ENCODE measurements at places on chromosomes 7 and 10.

DNA sequence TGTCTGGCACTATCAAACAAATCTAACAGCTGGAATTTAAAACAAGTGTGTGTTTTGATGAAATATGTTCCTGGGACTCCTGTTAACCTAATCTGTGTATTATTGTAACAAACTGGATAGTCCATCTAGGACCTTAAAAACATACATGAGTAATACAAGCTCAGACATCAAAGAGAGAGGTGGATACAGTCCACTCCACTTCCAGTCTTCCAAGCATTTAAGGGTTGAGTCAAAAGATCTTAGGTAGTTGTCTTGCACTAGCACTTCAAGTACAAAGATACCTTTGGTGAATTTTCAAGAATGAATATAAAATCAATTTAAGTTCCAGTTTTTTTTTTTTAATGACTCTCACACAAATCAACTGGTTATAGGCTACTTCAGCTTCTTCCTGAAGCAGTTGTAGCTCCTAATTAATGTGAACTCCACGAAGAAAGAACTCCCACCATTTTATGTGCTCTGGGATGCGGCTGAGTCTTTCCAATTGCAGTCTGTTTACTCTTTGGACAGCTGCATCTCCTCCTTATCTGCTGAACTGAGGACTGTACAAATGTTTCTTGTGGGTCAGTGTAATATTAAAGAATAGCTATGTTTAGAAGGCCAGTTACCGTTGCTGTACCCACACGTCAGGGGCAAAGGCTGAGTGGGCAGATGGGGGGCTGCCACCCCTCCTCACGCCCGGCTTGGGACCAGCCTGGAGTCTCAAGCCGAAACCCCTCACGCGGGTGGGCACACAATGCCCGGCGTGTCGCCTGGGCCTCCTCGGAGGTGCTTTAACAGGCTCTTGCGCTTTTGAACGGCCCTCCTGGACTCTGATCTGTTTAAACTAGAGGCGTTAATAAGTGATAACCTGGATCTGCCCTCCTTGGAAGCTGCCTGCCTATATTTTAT lies 2.9 kb upstream of the IGF2BP3 start:
- no peak for DNase-seq

DNA sequence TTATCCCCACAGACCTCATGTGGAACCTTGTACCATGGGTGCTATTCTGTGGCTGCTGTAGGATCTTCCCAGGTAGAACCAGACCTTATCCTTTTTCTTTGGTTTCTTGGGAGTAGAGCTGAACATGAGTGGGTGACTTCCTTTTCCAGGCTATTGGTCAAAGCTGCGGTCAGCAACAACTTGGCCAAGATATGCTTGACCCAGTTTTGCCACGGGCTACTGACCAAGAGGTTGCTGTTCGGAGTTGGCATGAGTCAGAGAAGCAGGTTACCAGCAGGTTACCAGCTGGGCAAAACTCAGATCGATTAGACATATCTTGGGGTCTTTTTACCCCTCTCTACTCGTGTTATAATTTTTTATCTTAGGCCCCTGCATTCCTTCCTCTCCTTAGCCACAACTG lies 36.7 kb upstream of the HDAC9 start:
- no peak for DNase-seq

DNA sequence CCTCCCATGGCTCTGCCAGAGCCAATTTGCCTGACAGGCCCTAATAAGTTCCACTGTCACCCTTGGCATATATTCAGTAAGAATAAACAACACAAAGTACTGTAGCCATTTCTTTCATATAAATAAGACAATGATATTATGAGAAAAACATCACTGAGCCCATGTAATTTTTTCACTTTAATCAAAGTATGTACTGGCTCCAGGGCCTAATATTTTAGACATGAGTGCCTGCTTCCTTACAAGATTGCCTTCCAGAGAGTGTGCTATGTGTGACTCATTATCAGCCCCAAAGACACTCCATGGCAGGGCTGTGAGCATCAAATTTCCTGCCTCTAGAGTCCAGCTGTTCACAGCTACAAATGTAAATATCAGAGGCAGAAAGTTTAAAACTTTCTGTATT lies 297.6 kb downstream of the LHFPL3 start:
- no peak for DNase-seq

DNA sequence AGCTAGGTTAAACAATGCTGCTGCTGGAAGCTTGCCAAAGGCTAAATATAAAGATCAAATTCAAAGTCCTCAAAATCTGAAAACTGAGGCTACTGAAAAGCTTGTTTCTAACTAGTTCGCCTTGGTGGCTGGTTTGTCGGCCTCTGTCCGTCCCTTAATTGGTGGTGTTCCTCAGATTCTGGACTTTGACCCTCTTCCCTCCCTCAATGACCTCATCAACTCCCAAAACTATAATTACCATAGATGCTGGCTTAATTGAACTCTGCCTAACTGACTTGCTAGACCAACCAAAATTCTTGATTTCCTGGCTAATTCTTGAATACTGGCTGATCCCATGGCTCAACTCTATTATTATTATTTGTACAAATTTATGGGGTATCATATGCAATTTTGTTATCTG lies 15.6 kb downstream of the ARHGAP21 start:
- DNase-seq, result no peak

GRCh38 chr7:39580149-39580874 lies 14.1 kb downstream of the YAE1 start:
- DNase-seq, result peak; percentile 88

DNA sequence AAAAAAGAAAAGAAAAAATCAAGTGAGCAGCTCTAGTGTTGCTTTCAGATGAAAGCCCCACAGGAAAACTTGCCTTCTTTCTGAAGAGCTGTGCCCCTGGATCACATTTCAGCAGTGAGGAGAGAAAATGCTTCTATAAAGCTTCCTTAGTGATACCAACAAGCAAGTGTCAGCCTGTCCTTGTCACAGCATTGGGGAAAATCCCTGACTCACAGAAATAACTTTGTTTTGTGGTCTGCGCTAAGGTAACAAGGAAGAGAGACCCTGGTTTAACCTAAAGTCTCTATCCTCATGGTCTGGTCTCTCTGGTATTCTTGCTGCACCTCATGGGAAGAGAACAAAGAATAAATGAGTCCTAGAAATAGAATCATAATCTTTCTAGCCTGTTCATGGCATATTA lies 885.2 kb upstream of the SORCS1 start:
- no peak for DNase-seq

DNA sequence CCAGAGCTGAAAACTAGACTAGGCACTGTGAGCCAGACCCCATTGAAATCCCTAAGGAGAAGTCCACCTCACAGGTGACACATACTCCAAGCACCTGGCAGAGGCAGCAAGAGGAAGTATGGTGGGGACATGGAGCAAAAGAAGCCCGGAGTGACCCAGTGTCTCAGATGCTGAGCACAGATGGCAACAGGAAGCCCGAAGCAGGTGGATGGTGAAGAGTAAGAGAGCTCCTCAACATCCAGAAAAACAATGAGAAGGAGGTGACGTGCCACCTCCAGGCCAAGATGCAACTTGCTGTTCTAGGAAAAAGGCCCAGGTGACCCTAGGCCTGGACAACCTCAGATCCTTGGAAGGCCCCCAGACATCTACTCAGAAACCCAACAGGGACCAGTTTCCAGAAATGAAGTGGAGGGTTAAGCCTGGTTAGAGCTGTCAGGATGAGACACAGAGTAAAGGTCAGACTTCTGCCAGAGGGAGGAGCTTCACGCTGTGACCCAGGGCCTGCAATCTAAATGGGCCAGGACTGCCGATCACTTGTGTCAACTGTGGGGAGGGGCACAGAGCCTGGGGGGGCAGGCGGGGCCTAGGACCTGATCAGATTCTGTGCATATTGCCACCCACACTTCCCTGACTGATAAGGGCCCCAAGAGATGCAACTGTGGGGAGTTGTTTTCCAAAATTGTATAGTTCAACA lies 2.4 kb upstream of the COBL start:
- no peak for DNase-seq

- peak; percentile 62 for DNase-seq
These were observed 65.7 kb downstream of the VWA2 start for GRCh38 chr10:114304571-114305421.

- peak; percentile 70 for DNase-seq
These were observed 46.0 kb downstream of the HELLS start for GRCh38 chr10:94591461-94592205.

- DNase-seq, result no peak
These were observed 4.6 kb upstream of the ZNF22 start for GRCh38 chr10:44995914-44996669.

- DNase-seq, result no peak
These were observed 57.4 kb upstream of the INHBA start for GRCh38 chr7:41760293-41760692.

DNA sequence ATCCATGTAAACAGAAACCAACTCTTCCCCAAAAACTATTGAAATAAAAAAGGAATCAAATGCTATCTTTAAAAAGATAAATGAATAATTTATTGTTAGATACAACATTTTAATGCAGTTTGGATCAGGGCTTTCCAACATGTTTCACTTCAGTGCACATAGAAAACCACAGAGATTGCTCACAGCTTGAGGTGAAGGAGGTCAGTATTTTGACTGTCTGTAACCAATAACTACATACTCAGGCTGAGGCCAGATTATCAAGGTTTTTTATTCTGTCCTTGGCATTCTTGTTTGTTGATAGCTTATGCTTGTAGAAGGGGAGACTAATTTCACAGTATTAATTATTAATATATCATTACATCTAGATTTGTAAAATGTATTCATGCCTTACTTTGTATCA lies 195.5 kb downstream of the PRKG1 start:
- DNase-seq, result no peak

DNA sequence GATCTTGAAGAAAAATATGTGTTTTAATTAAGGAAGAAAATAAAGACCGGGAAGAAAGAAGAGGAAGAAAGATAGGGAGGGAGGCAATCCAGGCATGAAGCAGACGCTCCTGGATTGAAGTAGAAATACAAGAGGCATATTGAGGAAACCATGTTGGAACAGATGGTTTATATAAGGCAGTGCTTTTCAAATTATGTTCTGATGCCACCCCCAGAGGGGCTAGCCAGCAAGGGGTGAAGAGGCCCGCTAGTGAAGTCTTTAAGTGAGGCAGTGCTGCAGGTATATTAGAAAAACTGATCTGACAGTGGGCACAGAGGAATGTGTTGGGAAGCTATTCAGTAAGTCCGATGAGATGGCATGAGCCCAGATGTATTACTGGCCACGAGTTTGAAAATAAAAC lies 40.1 kb downstream of the REEP3 start:
- DNase-seq, result no peak

GRCh38 chr10:58641095-58641531 lies 128.4 kb downstream of the BICC1 start:
- DNase-seq, result no peak

DNA sequence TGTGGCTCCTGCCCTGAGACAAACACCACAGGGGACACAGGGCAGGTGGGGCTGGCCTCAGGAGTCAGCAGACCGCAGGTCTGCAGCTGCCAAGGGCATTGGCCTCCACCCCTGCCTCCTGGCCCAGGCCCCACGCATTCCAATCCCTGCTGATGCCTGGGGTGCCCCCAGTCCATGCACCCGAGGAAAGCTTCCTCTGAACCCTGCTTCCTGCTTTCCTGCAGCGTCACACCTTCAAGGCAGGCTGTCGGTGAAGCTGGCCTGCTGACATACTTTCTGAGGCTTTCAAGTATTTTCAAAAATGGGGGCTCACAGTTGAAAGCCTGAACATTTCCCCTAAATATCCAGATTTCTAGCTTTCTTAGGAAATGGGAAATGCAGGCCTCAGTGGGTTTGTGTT lies 22.5 kb upstream of the ANTXRL start:
- no peak for DNase-seq

- DNase-seq, result no peak
These were observed 14.2 kb downstream of the ZNF92 start for GRCh38 chr7:65387891-65388290.

GRCh38 chr10:102869258-102870198 lies at the start of gene AS3MT:
Gene AS3MT (plus strand): TSS chr10:102869470. CDS start chr10:102869593, 123 bp downstream.
- peak; percentile 17 for DNase-seq

DNA sequence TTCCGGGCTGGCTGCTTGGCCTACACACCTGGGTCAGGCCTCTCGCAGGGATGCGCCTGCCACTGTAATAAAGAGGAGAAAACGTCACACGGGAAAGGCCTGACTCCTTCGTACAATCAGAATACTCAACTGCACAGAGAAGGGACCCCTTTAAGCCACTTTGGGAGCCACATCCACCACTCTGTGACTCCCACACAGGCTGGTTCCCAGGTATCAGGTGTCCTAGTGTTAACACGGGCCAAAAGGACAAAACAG lies 5.8 kb upstream of the ZNF736 start:
- DNase-seq, result no peak

DNA sequence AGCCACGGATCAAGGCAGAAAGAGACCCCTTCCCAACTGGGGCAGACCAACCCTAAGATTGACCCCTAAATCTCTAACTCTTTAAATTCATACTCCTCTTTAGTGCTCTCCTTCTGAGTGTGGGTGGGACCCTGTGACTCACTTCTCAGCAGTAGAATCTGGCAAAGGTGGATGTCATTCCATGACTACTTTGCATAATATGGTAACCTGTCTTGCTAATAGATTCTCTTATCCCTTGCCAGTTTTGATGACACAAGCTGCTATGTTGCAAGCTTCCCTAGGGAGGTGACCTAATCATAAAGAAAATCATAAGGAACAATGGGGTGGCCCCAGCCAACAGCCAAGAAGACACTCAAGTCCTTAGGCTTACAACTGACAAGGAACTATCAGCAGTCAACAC lies 155.4 kb upstream of the VWC2 start:
- no peak for DNase-seq

DNA sequence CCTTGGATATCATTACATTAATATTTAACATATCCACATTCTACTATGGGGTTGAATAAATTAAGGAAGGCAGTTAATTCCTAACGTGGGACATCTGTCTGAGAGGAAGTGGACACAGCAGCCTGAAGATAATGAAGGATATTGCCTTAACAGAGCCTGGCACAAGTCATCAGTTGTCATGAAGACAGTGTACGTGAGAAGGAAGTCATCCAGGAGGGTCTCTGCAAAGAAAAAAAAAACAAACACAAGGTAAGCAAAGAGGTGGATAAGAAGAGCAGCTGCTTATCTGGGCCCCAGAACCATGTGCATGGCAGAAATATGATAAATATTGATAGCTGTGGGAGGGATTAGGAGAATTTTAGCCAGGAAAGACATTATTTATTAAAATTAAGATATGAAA lies 190.0 kb downstream of the RAPGEF5 start:
- DNase-seq, result no peak

DNA sequence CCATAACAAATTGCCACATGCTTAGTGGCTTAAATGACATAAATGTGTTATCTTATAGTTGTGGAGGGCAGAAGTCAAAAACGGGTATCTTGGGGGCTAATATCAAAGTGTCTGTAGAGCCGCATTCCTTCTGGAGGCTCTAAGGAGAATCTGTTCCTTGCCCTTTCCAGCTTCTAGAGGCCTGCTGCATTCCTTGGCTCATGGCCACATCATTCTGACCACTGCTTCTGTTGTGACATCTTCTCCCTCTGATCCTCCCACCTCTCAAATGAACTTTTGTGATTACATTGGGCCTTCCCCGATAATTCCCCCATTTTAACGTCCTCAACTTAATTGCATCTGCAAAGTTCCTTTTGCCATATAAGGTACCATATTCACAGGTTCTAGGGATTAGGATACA lies 76.1 kb downstream of the CYP26A1 start:
- no peak for DNase-seq
